Stimulated activated CD4-positive, alpha-beta T cell treated with anti-CD3 and anti-CD28 coated beads, Interleukin-1b, Interleukin-23, amount 100 ng/mL, for 48 hours (primary cell): ENCODE measurements at places on chromosomes 16 and 17.

- DNase-seq, result peak; percentile 45
These were observed 3.7 kb downstream of the PFN1 start for GRCh38 chr17:4944554-4945175.

DNA sequence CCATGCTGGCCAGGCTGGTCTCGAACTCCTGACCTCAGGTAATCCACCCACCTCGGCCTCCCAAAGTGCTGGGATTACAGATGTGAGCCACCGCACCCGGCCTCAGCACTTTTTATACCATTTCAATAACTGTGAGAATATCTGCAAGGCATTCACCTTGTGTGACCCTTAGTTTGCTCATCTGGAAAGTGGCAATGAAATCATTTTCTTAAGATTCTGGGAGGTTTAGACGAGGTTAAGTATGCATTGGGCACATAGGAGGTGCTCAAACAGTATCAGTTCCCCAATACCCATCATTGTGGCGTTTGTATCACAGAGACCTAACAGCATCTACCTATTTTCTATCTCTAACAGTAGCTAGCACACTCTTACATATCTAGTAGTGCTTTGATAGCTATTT, 481.9 kb upstream of the ERCC4 start:
- no peak for DNase-seq

GRCh38 chr17:63827801-63828221, 348 bp upstream of the FTSJ3 start:
- DNase-seq, result no peak

- no peak for DNase-seq
These were observed 26.7 kb downstream of the MAF start for GRCh38 chr16:79573884-79574283.

GRCh38 chr17:75758131-75758905, 6.7 kb downstream of the GALK1 start:
- DNase-seq, result no peak

- DNase-seq, result no peak
These were observed 7.7 kb upstream of the ITGA3 start for GRCh38 chr17:50048146-50048720.

DNA sequence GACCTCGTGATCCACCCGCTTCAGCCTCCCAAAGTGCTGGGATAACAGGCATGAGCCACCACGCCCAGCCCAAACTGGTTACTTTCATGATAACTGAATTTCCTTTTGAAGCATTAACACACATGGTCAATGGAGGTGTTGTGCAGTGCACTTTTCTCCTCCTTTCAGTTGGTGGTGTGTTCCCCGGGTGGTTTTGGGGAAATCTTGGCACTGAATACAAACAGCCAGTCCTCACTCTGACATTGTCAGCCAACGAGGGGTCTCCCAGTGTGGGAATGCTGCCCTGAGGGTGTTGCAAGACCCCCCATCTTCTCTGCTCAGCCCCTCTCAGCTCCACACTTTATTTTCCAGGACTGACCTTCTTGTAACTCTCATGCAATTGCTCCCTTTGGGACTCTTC, 70.5 kb downstream of the SOX9 start:
- no peak for DNase-seq

DNA sequence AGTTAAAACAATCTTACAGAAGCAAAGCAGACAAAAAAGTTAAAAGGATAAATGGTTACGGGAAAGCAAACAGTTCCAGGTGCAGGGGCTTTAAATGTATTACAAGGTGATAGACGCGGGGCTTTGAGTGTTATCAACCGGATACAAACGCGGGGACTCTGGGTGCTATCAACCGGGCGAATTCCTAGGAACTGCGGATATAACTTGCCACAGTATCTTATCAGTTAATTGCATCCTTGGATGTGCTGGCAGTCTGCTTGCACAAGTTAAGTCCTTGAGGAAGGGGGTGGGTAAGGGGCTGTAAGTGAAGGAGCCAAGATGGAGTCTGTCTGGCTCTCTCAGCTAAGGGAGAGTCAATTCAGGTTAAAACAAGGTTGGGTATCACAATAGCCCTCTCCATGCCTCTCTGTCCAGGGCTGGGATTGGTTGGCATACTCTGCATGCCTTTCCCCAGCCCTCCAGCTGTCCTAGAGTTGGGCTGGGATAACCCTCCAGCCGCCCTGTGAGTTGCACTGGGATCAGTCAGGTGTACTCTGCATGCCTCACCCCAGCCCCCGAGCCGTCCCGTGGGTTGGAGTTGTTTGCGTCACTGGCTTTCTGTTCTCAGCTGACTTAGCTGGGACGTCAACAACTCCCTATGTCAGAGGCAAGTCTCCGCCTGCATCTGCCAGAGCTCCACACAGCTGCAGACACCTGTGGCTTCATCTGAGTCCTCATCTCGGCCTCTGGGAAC, 40.9 kb downstream of the TMEM235 start:
- peak; percentile 73 for DNase-seq

DNA sequence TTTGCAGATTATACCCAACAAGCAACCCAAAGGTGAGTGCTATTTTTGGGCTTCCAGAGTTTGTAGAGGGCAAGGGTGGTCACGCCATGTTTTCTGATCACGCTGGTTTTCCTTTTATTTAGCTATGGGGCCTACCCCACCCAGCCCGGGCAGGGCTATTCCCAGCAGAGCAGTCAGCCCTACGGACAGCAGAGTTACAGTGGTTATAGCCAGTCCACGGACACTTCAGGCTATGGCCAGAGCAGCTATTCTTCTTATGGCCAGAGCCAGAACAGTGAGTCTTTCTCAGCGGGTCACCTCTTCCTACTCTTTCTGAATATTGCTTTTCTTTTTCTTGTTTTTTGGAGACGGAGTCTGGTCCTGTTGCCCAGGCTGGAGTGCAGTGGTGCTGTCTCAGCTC, 2.5 kb downstream of the FUS start:
- DNase-seq, result no peak

DNA sequence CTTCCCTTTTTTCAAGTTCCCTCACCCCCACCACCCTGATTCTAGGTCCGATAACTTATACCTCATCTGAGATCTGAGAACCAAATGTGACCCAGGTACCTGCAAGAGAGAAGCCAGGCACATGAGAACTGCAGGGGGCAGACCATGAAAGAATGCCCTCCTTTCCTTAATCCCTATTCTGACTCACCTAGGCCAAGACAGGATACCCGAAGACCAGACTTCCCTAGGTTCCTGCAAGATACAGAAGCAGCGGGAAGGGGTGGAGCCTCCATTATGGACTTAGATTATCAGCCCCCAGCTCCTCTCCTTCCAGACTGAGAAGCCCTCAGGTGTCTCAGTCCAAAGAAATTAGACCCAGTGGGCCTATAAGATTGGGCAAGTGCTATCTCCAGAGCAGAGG, 2.1 kb downstream of the KCNAB3 start:
- no peak for DNase-seq

- no peak for DNase-seq
These were observed 13.3 kb upstream of the ACSF3 start for GRCh38 chr16:89080196-89080853.

- DNase-seq, result peak; percentile 82
These were observed 164.5 kb downstream of the PRKCA start for GRCh38 chr17:66466840-66467367.

GRCh38 chr17:64177311-64178010, 47.5 kb upstream of the ERN1 start:
- DNase-seq, result no peak

GRCh38 chr16:9134739-9135138, 43.3 kb downstream of the HAPSTR1 start:
- DNase-seq, result peak; percentile 68

DNA sequence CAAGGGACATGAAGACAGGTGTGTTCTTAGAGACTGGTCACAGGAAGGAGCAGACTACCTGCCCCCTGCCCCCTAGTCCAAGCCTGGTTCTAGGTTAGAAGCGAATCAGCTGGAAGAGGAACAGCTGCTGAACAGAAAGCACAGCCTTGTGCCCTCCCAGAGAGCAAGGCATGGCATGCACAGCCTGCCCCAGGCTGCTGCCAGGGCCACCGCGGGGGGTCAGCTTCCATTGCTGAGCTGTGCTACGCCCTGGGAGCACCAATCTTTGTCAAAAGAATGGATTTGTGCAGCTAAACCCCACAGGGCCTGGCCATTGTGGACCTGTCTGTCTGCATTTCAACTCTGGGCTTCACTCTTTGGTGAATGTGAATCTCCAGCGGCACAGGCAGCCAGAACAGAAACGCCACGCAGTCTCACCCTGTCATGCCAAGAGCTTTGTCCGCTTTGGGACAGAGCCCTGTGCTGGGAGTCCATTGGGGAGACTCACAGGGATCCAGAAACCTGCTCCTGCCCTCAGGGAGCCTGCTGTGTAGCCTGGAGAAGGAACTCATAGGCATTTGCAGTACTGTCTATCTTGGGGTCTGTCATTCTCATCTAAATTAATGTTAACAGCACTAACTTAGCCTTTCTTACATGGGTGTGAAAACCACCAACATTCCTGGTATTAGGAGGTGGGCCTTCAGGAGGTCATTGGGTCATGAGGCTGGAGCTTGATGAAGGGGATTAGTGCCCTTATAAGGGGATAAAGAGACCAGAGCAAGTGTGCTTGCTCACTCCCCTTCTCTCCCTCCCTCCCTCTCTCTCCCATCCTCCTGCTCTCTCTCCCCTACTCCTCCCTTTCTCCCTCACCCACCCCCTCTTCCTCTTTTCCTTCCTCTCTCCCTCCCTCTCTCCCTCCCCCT, 25.6 kb upstream of the CDRT4 start:
- DNase-seq, result no peak

DNA sequence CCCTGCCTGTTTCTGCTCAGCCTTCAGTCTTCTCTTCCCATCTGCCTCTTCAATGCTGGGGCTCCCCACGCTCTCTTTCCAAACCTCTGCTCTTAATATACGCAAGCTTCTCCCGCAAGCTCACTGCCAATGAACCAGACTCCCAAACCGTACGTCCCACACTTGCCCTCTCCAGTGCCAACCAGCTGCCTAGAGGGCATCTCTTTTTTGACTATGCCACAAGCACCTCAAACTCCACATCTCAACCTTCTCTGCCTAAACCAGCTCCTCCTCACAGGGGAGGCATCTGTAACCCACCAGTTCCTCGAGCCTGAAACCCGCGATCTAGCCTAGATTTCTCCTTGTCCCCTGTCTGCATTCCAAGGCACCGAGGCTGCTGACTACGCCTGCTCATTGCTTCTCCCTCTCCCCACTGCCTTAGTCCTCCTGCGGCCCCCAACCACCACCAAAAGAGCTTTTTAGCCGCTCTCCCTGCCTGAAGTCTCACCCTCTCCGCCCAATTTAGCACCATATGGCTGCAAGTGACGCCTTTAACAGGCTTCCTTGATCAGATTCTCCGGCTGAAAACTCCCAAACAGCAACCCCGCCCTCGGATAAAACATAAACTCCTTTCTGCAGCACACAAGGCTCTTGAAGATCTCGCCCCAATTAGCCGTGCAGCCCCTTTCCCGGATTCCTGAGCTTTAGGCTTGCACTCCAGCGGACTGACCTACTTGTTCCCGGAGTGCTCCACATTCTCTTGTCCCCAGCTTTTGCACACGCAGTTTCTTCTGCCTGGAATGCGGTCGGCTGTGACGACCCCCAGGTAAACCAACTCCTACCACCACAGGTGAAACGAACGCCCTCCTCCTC, 1.5 kb downstream of the GGA2 start:
- DNase-seq, result no peak

DNA sequence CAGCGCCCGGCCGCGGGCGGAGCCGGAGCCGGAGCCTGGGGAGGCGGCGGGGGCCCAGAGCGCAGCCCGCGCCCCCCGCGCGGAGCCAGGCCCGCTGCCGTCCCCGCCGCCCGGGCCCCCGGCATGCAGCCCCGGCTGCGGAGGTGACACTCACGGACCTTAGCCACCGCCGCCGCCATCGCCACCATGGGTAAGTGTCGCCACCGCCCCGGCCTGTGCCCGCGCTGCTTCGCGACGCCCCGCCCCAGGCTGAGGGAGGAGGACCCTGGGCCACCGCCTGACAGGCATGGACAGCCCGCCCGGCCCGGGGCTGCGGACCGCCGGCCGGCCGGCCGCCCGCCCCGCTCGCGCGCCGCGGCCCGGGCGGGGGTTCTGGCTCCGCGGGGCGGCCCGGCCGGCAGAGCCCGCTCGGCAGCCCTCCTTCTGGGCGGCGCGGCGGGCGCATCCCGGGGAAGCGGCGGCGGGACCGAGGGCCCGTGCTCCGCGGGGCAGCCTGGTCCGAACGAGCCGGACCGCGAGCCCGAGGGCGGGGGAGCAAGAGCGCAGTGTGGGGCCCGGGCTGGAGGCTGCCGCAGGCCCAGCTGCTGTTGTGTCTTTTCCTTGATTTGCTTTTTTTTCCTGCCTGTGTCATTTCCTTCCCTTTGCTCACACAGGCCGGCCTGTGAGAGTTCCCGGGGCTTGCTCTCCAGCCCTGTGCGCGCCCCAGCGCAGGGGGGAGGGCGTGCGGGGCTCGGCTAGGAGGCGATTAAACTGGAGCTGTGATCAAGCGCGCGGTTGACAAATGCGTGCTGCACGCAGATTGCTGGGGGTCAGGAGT, 565 bp downstream of the MAP3K3 start:
- DNase-seq, result peak; percentile 49

DNA sequence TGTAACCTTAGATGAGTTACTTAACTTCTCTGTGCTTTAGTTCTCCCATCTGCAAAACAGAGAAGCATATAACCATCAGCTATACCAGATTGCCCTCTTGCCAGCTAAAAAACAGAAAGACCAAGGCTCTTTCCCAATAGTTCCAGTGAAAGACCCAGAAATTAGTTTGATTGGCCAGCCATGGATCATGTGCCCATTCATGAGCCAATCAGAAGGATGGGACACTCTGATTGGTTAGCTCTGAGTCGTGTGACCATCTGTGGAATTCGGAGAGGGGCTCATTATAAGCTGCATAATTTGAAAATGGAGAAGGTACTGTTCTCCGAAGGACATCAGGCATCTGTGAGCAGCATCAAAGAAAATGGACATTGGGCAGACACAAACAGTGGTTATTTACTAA, 155.2 kb downstream of the ABCC12 start:
- DNase-seq, result no peak

DNA sequence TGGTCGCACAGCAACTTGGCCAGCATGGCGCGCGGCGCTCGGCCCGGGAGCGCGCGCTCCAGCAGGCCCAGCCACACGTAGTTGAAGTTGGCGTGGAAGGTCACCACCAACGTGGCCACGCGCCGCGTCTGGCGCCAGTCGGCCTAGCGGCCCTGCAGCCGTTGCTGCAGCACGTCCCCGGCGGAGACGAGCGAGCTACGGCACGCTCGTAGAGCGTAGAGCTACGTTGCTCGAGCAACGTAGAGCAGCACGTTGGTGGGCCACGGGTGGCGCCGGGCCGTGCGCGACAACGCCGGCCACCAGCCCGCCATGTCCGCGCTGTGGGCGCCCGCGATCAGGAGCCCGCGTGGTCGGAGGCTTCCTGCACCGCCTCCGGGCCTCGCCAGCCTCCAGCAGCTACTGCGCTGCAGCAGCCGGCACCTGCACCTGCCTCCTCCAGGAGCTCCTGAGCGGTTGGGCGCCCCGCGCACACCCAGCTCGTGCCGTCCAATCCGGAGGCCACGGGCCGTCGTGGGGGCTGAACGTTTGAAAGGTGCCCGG, 13.4 kb upstream of the SULT1A1 start:
- DNase-seq, result peak; percentile 72

- DNase-seq, result peak; percentile 47
These were observed 71.8 kb downstream of the PRKCA start for GRCh38 chr17:66373944-66374817.

GRCh38 chr17:77145224-77145611, 4.4 kb downstream of the SEC14L1 start:
- no peak for DNase-seq
